ENCODE measurements at places on chromosomes 1 and 21. TPM values are rescaled to one million over a fixed set of nuclear protein-coding genes. Genes with fewer than 3 reads are reported as not detected.

DPH2 gene
- total RNA-seq = 41.5 TPM

FCRL6 gene
- total RNA-seq = not detected

TSPEAR gene
- not detected for total RNA-seq

RUNX3 gene
- 6.2 TPM for total RNA-seq

LRRC38 gene
- not detected for total RNA-seq

TRPM2 gene
- 9.4 TPM for total RNA-seq

GPR161 gene
- total RNA-seq = 9.2 TPM

RASSF5 gene
- 1.6 TPM for total RNA-seq

SMIM12 gene
- total RNA-seq = 54.9 TPM

CLDN17 gene
- not detected for total RNA-seq

CFHR3 gene
- total RNA-seq = 0.30 TPM

ENAH gene
- total RNA-seq = 75.4 TPM

CNIH3 gene
- total RNA-seq = 0.62 TPM
